ENCODE measurements at places on chromosomes 7 and 10.

DNA sequence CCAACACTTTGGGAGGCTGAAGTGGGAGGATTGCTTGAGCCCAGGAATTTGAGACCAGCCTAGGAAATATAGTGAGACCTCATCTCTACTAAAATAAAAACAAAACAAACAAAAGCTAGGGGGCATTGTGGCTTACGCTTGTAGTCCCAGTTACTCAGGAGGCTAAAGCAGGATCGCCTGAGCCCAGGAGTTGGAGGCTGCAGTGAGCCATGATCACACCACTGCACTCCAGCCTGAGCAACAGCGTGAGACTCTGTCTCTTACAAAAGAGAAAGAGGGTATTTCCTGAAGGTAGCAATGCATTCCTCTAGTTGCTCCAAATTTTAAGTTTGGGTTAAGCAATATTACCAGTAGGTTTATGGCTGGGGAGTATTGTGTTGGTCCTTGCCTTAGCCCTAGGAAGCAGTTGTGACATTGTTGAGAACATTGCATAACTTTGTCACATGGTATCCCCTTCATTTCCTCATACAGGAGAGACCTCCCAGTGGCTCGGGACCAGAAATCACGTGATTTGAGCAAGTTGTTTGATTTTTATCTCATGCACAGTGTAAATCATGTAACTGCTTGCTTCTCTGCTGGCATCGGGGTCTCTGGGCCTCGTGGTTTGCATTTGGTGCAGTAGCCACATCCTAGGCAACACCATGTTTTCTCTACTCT is 23.3 kb upstream of the SMARCD3 start:
- no peak overlapping the region for H3K4me3 ChIP-seq
- H3K27ac ChIP-seq, result no peak overlapping the region
- no peaks in the 10 kb centered on the region for H3K27me3 ChIP-seq
- no peaks in the 10 kb centered on the region for H3K36me3 ChIP-seq
- DNase-seq, result no peak
- H3K4me1 ChIP-seq, result peaks cover 8% of the 10 kb centered on the region

DNA sequence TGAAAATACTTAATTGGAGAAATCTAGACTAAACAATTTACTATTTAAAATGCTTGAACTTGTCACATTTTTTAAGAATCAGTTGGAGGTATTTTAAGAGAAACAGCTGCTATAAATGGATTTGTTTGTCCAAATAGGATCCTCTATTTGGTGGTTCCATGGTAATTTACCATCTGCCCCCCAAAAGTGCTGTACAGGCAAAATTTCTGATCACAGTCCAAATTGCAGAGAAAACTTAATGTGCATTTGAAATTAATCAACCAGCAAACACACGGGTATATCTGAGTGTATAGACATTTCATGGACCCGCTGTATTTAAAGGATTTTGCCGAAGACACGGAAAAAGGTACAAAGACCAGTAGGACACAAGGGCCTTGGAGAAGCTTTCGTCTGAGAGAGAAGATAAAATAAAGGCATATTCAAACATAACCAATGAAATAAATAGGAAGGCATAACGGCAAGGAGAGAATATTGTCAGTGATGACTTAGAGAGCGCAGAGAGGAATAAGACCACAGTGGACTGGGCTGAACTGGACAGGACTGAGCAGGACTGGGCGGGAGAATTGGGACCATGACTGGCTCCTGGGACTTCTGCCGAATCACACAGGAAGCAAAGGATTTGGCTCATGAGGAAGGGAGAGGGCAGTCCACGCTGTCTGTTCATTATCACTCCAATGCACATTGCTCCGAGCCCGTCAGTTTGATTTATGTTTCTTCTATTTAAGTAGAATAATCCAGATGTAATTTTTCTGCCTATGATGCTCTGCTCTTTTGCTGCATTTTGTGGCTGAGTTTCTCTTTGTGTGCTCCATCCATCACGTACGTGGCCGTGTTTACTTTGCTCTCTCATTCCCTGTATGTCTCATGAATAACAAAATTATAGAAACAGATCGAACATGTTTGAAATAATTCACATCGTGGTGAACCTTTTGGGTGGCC is 112.8 kb downstream of the PRLHR start:
- H3K4me1 ChIP-seq, result peaks cover 4% of the 10 kb centered on the region
- DNase-seq, result no peak
- no peak overlapping the region for H3K27ac ChIP-seq

- no peak for DNase-seq
- no peak overlapping the region for H3K4me3 ChIP-seq
- H3K4me1 ChIP-seq, result peaks cover 25% of the 10 kb centered on the region
- no peaks in the 10 kb centered on the region for H3K27me3 ChIP-seq
Measured at GRCh38 chr7:45681596-45682357, 107.6 kb downstream of the ADCY1 start.

- no peaks in the 10 kb centered on the region for H3K4me1 ChIP-seq
- H3K4me3 ChIP-seq, result no peak overlapping the region
- H3K27ac ChIP-seq, result no peak overlapping the region
- no peaks in the 10 kb centered on the region for H3K36me3 ChIP-seq
Measured at GRCh38 chr10:17290226-17290625, 62.2 kb downstream of the VIM start.

GRCh38 chr7:151378496-151379192 is 31.2 kb downstream of the WDR86 start:
- DNase-seq, result no peak
- peaks cover 5% of the 10 kb centered on the region for H3K4me1 ChIP-seq
- H3K36me3 ChIP-seq, result peaks cover 4% of the 10 kb centered on the region
- H3K27me3 ChIP-seq, result peaks cover 38% of the 10 kb centered on the region
- no peak overlapping the region for H3K27ac ChIP-seq
- H3K4me3 ChIP-seq, result no peak overlapping the region

- peaks cover 20% of the 10 kb centered on the region for H3K36me3 ChIP-seq
- DNase-seq, result no peak
- H3K4me1 ChIP-seq, result peaks cover 31% of the 10 kb centered on the region
- no peak overlapping the region for H3K27ac ChIP-seq
- H3K27me3 ChIP-seq, result no peaks in the 10 kb centered on the region
Measured at GRCh38 chr10:29703271-29703670, 68.5 kb upstream of the SVIL start.

DNA sequence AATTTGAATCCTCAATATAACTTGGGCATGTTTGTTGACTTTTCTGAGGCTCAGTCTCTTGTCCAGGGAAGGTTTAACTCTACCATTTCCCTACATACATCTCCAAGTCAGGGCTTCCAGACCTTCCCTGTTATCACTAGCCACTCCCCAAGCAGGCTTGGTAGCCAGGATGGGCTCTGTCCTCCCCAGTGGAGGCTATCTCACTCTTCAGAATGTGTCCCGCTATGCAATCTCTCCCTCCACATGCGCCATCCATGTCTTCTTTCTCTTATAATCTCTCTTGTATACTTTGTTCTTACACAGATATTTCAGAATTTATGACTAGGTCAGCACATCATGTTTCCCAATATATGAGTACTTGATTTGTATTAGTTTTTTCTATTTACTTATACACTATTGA is 310.4 kb downstream of the HGF start:
- H3K27me3 ChIP-seq, result no peaks in the 10 kb centered on the region
- H3K27ac ChIP-seq, result no peak overlapping the region
- H3K4me1 ChIP-seq, result no peaks in the 10 kb centered on the region
- DNase-seq, result no peak
- H3K36me3 ChIP-seq, result no peaks in the 10 kb centered on the region

DNA sequence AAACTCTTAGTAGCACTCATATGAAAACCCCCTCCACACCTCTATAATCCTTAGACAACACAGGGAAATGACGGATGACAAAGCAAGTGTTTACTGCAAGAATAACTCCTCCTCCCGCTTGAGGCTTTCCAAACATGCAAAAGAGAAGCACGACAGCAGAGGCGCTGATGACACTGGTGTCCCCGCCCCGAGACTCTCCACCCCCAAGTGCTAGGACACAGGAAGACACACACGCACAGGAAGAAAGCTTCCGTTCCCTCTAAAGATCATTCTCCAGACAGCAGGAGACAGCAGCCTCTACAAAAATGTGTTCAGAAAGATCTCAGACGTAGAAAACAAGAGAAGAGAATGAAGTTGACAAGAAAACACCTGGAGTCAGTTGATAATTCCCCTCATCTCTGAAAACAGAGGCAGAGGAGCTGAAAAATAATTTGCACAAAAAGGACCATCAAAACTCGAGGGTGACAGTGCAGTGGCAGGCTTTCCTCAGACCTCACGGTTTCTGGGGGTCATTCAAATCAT is 90.2 kb downstream of the DLG5 start:
- peak; percentile 23 for DNase-seq
- H3K27me3 ChIP-seq, result no peaks in the 10 kb centered on the region
- H3K36me3 ChIP-seq, result peaks cover 4% of the 10 kb centered on the region
- H3K4me3 ChIP-seq, result peak overlapping the region; percentile 27
- peaks cover 21% of the 10 kb centered on the region for H3K4me1 ChIP-seq

- no peak overlapping the region for H3K27ac ChIP-seq
- H3K27me3 ChIP-seq, result peaks cover 6% of the 10 kb centered on the region
- H3K4me1 ChIP-seq, result no peaks in the 10 kb centered on the region
Measured at GRCh38 chr10:133199488-133199885, 30.5 kb upstream of the UTF1 start.

DNA sequence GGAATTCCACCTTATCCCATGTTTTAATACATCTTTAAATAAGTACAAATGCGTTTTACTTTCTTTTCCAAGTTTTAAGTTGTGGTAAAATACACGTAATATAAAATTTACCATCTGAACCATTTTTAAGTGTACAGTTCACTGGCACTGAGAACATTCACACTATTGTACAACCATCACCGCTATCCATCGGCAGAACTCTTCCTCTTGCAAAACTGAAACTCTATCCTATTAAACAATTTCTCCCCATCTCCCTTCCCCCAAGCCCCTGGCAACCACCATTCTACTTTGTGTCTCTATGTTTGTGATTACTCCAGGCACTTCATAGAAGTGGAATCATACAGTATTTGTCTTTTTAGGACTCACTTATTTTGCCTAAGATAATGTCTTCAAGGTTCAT is 33.8 kb downstream of the HIP1 start:
- no peaks in the 10 kb centered on the region for H3K4me1 ChIP-seq
- no peak for DNase-seq
- no peaks in the 10 kb centered on the region for H3K27me3 ChIP-seq
- no peak overlapping the region for H3K4me3 ChIP-seq

DNA sequence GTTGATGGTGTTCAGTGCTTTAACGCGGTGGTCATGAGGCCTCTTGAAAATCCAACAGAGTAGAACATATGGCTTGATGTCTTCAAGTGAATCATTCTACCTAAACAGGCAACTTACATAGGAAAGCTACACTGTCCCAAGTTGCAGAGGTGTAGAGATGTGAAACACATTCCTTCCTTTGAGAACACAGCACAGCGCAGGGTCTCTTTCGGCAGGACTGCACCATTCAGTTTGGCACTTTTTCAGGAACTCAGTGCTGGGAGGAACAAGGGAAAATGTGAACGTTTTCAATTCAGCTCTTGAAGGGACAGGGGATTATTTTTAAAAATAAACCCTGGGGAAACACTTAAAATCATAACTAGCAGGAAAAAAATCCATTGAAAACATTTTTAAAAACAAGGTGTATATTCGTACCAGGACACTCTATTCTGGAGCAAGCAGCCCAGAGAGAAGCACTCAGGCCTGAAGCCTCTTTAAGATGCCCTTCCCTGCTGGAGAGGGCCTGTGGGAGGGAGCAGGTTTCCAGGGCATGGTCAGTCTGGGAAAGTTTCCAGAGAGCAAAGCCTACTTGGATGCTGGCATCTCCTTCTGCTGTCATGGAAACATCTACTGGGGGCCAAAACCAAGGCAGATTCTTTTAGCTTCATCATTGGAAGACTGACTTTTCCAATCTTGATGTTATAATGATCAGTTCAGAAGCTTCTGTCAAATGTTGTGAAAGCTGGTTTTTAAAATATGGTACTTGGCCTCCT is 60.4 kb upstream of the NPVF start:
- H3K4me1 ChIP-seq, result no peaks in the 10 kb centered on the region
- H3K27me3 ChIP-seq, result no peaks in the 10 kb centered on the region
- no peak overlapping the region for H3K4me3 ChIP-seq
- no peak for DNase-seq

DNA sequence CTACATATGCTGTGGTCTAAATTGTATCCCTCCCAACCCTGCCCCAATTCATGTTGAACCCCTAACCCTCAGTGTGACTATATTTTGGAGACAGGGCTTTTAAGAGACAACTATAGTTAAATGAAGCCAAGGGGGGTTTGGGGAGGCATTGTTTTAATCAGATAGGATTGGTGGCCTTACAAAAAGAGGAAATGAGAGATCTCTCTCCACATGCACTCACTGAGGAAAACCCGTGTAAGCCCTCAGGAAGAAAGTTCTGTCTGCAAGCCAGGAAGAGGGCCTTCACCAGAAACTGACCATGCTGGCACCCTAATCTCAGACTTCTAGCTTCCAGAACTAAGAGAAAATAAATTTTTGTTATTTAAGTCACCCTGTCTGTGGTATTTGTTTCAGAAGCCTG is 276.7 kb downstream of the KIF20B start:
- peaks cover 4% of the 10 kb centered on the region for H3K4me1 ChIP-seq
- no peaks in the 10 kb centered on the region for H3K36me3 ChIP-seq
- no peak overlapping the region for H3K27ac ChIP-seq
- H3K4me3 ChIP-seq, result no peak overlapping the region
- H3K27me3 ChIP-seq, result peaks cover 6% of the 10 kb centered on the region

- H3K36me3 ChIP-seq, result peaks cover 2% of the 10 kb centered on the region
- no peak overlapping the region for H3K27ac ChIP-seq
- H3K4me1 ChIP-seq, result no peaks in the 10 kb centered on the region
- DNase-seq, result no peak
- no peak overlapping the region for H3K4me3 ChIP-seq
- H3K27me3 ChIP-seq, result no peaks in the 10 kb centered on the region
Measured at GRCh38 chr10:201328-201771, 66.1 kb downstream of the ZMYND11 start.

GRCh38 chr7:17071866-17072265 is 190.1 kb upstream of the AGR3 start:
- no peaks in the 10 kb centered on the region for H3K4me1 ChIP-seq
- DNase-seq, result no peak
- H3K36me3 ChIP-seq, result no peaks in the 10 kb centered on the region
- no peak overlapping the region for H3K4me3 ChIP-seq
- H3K27me3 ChIP-seq, result no peaks in the 10 kb centered on the region
- H3K27ac ChIP-seq, result no peak overlapping the region

GRCh38 chr7:110944966-110945644 is 145.8 kb upstream of the LRRN3 start:
- H3K36me3 ChIP-seq, result no peaks in the 10 kb centered on the region
- no peak overlapping the region for H3K27ac ChIP-seq
- H3K4me3 ChIP-seq, result no peak overlapping the region
- no peak for DNase-seq
- peaks cover 5% of the 10 kb centered on the region for H3K4me1 ChIP-seq
